ENCODE measurements at places on chromosomes 6 and 20.

GRCh38 chr20:17782768-17783167 lies 83.0 kb downstream of the BANF2 start:
- no peak for DNase-seq

DNA sequence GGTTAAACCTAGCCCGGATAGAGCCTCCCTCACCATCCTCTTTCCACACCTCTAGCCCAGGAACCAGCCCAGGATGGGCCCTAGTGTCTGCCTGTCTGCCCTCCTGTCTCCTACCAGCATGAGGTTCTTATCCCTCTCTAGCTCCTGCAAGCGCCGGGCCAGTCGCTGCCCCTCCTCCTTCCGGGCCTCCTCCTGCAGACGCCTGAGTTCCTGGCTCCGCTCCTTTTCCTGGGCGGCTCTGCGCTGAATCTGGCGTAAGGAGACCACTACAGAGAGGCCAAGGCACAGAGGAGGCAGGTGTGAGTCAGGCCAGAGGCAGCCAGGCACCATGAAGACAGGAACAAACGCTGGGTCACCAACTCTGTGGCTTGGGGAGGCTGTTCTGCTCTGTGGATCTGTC lies 4.3 kb upstream of the PSORS1C2 start:
- no peak for DNase-seq

DNA sequence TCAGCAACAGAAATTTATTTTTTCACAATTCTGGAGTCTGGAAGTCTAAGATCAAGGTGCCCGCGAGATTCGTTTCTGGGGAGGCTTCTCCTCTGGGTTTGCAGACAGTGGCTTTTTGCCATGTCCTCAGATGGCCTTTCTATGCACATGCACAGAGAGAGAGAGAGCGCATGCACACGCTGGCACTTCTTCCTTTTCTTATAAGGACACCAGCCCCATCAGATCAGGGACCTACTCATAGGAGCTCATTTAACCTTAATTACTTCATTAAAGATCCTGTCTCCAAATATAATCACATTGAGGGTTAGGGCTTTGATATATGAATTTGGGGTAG lies 260.7 kb upstream of the PLCB4 start:
- no peak for DNase-seq

GRCh38 chr6:159008656-159009288 lies 8.8 kb upstream of the RSPH3 start:
- DNase-seq: peak; percentile 22

- DNase-seq: no peak
Observed at GRCh38 chr20:432208-432607, 24.1 kb downstream of the RBCK1 start.

- no peak for DNase-seq
Observed at GRCh38 chr6:42332916-42333315, 115.3 kb upstream of the MRPS10 start.
